Astrocyte (in vitro differentiated cells and primary cell): ENCODE measurements at places on chromosomes 3 and 15.

DNA sequence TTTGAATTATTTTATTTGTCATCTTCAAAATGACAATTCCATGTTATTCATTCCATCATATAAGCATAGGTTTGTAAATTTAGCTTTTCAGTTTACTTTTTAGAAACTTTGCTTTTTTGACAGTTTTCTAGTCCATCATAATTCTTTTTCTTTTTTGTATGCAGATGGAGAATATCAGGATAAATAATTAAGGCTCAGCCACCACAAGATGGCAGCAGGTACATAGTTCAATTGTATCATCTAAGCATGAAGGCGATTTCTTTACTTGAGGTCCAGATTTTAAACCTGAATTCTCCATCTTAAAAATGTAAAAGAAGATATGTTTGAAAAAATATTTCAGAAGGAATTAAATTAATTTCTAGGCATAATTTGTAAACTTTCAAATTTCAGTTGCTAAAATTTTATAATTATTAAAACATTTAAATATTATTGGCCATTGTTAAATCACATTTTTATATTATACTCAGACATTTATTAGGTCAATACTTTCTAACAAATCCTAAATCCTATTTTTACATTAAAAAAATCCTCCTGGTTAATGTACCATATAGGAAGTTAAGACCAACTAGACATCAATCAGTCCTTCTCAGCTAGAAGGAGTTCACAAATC lies 15.1 kb downstream of the PLSCR5 start:
- H3K4me3 ChIP-seq: no peak overlapping the region
- H3K4me1 ChIP-seq: no peaks in the 10 kb centered on the region
- H3K36me3 ChIP-seq: no peaks in the 10 kb centered on the region
- no peaks in the 10 kb centered on the region for H3K27me3 ChIP-seq

DNA sequence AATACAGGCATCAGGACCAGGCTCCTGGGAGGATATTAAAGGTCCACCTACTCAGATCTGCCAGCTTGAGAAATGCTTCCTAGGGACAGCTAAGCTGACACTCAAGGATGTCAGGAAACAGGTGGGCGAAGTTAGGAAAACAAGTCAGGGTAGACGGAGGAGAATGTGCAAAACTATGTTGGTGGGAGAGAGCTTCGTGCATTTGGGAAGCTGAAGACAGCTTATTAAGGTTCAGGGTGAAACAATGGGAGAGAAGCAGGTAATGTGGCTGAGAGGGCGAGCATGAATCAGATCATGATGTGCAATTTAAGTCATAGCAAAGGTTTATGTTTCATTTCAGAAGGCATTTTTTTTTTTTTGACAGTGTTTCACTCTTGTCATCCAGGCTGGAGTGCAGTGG lies 297.2 kb upstream of the ATP10A start:
- H3K4me3 ChIP-seq: no peak overlapping the region
- H3K36me3 ChIP-seq: no peaks in the 10 kb centered on the region
- H3K4me1 ChIP-seq: no peaks in the 10 kb centered on the region
- H3K27ac ChIP-seq: no peak overlapping the region
- no peaks in the 10 kb centered on the region for H3K27me3 ChIP-seq
- no peak for DNase-seq

- H3K27me3 ChIP-seq: no peaks in the 10 kb centered on the region
- H3K36me3 ChIP-seq: no peaks in the 10 kb centered on the region
- H3K4me1 ChIP-seq: no peaks in the 10 kb centered on the region
- no peak overlapping the region for H3K27ac ChIP-seq
- no peak for DNase-seq
Measured at GRCh38 chr3:74331711-74332110, 282.7 kb downstream of the CNTN3 start.

GRCh38 chr15:71591057-71591456 lies 219.3 kb upstream of the NR2E3 start:
- no peak overlapping the region for H3K4me3 ChIP-seq
- H3K27me3 ChIP-seq: no peaks in the 10 kb centered on the region

DNA sequence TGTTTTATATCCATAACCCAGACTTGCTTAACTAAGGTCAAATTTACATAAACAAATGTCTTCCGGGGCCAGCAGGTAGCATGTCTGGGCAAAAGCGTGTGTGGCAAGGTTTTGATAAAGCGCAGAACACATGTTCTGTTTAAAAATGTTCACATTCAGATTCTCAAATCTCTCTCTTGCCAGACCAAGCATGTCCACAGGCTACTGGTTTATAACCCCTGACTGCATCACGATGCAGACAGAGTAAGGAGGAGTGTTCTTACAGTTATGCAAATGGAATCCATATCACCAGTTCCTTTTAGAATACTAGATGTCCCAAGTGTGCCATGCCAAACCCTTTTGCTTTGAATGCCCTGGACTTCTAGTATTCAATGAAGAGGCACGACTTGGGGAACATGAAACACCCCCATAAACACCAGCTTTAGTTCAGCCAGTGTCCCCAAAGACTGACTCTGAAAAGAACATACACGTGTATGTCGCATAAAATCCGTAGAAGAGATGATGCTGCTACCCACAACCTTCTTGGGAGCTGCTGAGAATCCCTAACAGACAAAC lies 412.0 kb downstream of the CNTN4 start:
- no peak overlapping the region for H3K27ac ChIP-seq
- no peak for DNase-seq
- no peaks in the 10 kb centered on the region for H3K27me3 ChIP-seq
- no peak overlapping the region for H3K4me3 ChIP-seq

GRCh38 chr15:28871168-28871567 lies 14.6 kb upstream of the APBA2 start:
- H3K4me3 ChIP-seq: no peak overlapping the region
- DNase-seq: no peak
- H3K36me3 ChIP-seq: no peaks in the 10 kb centered on the region
- H3K4me1 ChIP-seq: no peaks in the 10 kb centered on the region
- no peaks in the 10 kb centered on the region for H3K27me3 ChIP-seq

- H3K4me3 ChIP-seq: no peak overlapping the region
- H3K4me1 ChIP-seq: peaks cover 5% of the 10 kb centered on the region
- no peaks in the 10 kb centered on the region for H3K27me3 ChIP-seq
- H3K36me3 ChIP-seq: no peaks in the 10 kb centered on the region
- DNase-seq: no peak
- H3K27ac ChIP-seq: no peak overlapping the region
Measured at GRCh38 chr3:135997554-135998320, 32.2 kb downstream of the PPP2R3A start.

- peaks cover 7% of the 10 kb centered on the region for H3K36me3 ChIP-seq
- H3K27me3 ChIP-seq: no peaks in the 10 kb centered on the region
- DNase-seq: no peak
- no peak overlapping the region for H3K4me3 ChIP-seq
- no peak overlapping the region for H3K27ac ChIP-seq
Measured at GRCh38 chr3:46928282-46928681, 48.3 kb downstream of the CCDC12 start.

GRCh38 chr3:119360736-119361462 lies 66.7 kb downstream of the ARHGAP31 start:
- H3K36me3 ChIP-seq: peaks cover 3% of the 10 kb centered on the region
- H3K4me3 ChIP-seq: no peak overlapping the region
- H3K4me1 ChIP-seq: peaks cover 3% of the 10 kb centered on the region
- H3K27me3 ChIP-seq: no peaks in the 10 kb centered on the region
- H3K27ac ChIP-seq: no peak overlapping the region
- DNase-seq: no peak
